ENCODE measurements at places on chromosomes 5 and 9.

GRCh38 chr9:76321195-76321828 is 72.9 kb downstream of the RFK start:
- no peak for DNase-seq

DNA sequence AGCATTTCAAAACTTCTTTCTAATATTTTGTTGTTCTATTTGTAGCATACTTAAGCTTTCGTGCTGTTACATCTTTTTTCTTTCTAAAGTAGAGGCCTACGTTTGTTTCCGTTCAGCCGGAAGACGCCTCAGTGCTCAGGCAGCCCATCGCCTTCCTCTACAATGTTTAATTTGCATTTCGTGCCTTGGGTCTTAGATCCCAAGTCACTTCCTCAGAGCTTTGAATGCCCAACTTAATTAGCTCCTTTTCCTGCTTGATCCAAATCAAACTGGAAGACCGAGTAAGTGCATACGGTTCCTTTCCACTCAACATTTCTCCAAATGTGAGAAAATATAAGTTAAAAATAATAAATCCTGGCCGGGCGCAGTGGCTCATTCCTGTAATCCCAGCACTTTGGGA is 43.2 kb downstream of the MRPL36 start:
- no peak for DNase-seq

GRCh38 chr9:97431549-97432143 is 19.8 kb downstream of the TDRD7 start:
- DNase-seq, result no peak

DNA sequence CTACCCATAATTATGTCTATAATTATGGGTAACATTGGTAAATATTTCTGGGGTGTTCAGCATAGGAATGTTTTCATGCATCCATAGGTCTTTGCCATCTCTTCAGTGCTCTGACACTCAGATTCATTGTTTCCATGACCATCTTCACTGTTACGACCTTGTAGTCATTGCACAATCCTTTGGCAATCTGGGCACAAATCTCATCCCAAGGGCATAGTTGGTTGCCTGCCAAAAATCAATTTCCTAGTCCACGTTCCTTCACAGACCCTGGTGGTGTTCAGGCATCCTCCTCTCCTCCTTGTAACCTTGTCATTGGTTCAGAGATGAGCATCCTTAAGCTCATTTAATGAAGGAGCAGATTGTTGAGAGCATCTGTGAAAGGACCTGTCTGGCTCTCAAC is 1400.7 kb downstream of the CDH12 start:
- no peak for DNase-seq

GRCh38 chr5:42422656-42423280 is 471 bp upstream of the GHR start:
- DNase-seq, result no peak

DNA sequence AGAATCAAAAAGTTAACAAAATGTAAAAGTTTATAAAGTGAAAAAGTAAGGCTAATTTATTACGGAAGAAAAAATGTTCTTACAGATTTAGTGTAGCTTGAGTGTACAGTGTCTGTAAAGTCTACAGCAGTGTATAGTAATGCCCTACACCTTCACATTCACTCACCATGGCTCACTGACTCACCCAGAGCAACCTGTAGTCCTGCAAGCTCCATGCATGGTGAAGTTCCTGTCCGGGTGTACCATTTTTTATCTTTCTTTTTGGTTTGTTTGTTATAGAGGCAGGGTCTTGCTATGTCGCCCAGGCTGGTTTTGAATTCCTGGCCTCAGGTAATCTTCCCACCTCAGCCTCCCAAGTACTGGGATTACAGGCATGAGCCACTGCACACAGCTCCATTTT is 93.6 kb downstream of the MED27 start:
- no peak for DNase-seq

- DNase-seq, result no peak
Measured at GRCh38 chr9:87545858-87546257, 48.2 kb downstream of the DAPK1 start.

DNA sequence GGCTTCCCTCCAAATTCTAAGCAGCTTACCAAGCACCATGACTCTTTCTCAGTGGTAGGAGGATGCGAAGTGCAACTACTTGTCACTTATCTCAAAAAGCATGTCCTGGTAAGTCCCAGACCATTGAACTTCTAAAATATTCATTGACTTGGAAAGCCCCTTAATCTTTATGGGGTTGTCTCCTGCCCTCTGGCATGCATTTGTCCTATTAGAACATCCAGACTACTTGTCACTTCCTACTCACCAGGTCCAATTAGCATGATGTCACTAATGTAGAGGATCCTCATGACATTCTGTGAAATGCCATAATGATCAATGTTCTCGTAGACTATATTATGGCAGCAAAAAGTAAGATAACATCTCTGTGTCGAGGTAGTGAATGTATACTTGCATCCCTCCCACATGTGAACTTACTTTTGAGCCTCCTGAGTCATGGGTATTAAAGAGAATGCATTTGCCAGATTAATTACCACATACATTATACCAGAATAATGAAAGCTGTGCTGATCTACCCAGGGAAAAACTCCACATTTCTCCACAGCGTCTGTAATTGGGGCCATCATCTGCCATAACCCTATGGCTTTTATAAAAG is 63.5 kb upstream of the RAD23B start:
- DNase-seq, result no peak

Data from activated CD8-positive, alpha-beta memory T cell treated with anti-CD3 and anti-CD28 coated beads, Interleukin-2, amount 50 U/mL, for 48 hours (primary cell).